GM23338 (cell line): ENCODE measurements at places on chromosomes 12 and 14. TPM values are rescaled to one million over a fixed set of nuclear protein-coding genes. Genes with fewer than 3 reads are reported as not detected.
A peak's percentile ranks its signal among the peaks of the same experiment; 100 is the strongest.

DNA sequence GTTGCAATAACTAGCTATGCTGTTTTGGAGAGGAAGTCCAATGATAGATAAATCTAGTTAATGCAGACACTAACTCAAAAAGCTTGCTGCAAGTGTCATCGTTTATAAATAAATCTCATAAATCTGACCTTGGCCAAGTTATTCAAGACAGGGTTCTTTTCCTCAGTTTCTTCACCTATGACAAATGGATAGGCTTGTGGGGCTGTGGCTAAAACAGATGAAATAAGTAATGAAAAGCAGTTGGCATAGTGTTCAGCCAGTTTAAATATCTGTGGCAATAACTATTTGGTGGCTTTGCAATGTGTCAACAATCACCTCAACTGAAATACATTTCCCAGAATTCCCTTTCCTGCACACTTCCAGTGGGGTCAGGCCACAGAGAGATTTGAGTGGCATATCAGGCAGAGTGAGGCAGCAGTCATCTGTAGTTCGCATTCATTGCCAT lies 169.9 kb downstream of the DYRK2 start:
- no peak for DNase-seq

- no peak for DNase-seq
These were observed 268.8 kb downstream of the ADGRD1 start for GRCh38 chr12:131222329-131223139.

PTGER2 gene
- 1.3 and 1.9 TPM in 2 replicates for polyA plus RNA-seq

GLIPR1L2 gene
- 0.08 and 0.12 TPM in 2 replicates for polyA plus RNA-seq

DNA sequence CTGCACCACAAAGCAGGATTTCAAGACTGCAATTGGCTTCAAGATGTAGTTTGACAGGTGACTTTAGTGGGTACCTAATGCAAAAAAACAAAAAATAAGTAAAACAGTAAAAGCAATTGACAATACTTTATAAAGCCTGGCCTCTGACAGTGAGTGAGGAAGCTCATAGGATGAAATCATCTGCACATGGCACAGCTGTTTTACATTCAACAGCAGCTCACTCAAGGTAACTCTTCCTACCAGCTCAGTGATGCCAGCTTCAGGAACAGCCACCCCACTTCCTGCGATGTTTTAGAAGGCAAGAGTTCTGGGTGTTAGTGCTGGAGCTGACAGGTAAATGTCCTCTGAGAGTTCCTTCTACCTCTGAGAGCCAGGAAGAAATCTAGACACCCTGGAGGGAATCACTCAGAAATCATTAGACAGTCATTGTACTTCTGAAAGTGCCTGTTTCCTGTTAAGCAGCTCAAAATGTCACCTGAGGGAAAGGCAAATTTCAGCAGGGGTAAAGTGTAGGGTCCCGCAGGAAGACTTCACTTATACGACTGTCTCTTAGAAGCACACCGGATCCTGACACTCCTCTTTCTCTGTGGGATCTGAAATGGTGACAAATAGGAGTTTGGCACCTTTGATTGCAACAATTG lies 99.9 kb downstream of the FOXN3 start:
- DNase-seq: no peak

DNA sequence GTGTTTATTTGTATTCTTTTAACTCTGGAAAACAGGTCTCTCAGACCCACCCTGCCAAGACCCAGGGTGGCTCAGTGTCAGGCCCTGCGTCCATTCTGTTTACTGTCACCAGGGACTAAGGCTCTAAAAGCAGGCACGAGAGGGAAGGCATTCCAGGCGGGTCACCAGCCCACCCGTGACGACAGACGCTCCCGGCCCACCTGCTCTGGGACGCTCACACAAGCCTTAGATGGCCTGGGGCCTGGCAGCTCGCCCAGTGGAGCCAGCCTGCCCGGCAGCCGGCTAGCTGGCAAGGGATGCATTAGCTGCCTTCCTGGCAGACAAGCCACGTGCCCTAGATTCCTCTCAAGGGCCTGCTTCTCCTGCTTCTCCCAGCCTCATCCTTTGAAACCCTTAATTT lies 9.2 kb upstream of the NUAK1 start:
- no peak for DNase-seq

DNA sequence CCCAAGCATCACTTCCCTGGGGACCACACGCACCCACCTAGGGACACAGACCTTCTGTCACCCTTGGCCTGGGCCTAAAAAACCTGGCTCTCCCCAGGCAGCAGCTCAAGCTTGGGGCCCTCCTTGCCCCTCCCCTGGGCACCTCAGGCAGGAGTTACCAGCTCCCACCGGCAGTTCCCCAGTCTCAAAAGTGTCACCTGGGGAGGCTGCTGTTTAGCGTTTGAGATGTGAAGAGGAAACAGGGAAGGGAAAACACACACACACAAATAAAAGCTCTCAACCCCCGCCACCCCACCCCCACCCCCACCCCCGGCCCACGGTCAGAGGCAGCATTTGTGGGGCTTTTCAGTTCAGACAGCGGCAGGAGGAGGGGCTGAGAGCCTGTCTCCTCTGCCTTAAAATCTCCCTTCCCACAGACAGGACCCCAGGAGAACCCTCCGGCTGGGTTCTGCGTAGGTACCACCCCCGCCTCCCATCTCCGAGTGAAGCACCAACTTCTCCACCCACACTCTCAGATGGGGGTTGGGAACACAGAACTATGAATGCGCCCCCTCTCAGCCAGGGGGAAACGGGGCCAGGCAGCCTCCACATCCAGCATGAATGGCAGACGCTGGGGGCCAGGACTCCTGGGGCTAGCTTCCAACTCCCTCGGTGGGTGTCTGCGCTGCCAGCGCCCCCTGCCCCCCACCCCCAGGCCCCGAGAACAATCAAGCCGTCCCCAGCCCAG lies 3.0 kb downstream of the NCOR2 start:
- DNase-seq: peak; percentile 57

BCL7A gene
- polyA plus RNA-seq: 14.9 and 18.0 TPM in 2 replicates

ORMDL2 gene
- polyA plus RNA-seq: 55.1 and 58.7 TPM in 2 replicates

RPGRIP1 gene
- 0.24 and 0.26 TPM in 2 replicates for polyA plus RNA-seq

- DNase-seq: no peak
These were observed 122.0 kb upstream of the EGLN3 start for GRCh38 chr14:34072921-34073320.
